ENCODE measurements at places on chromosomes 2 and 18.
A peak's percentile ranks its signal among the peaks of the same experiment; 100 is the strongest.

- no peak for DNase-seq
Measured at GRCh38 chr2:221724631-221725203, 152.6 kb upstream of the EPHA4 start.

DNA sequence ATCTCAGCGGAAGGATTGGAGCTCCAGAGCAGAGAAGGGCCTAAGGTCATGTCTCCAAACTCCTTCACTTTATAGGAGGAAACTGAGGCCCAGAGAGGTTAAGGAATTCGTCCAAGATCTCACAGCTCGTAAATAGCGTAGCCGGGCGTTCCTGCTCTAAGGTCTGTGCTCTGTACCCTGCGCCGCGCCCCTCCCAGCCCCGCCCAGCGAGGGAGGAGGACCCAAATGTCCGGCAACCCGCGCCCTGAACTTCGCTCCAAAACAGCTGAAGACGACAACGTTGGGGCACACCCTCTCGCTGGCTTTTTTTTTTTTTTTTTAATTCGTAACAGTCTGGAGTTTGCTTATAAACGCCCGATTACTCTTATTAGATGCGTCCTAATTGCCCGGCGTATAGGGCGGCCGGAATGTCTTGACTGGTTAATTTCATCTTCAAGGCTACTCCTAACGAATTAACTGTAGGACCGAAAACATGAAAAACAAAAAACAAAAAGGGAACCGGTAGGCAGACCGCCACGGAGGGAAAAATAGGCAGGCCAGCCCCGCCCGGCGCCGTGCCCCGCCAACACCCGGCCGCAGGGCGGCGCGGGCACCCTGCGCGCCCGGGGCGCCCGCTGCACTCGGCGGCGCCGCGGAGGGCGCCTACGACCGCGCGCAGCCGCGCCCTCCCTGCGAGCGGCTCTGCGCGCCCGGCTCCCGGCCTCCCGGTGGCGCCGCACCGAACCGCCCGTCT lies 928 bp upstream of the FOSL2 start:
- DNase-seq: peak; percentile 36

GRCh38 chr2:134074619-134075018 lies 179.3 kb upstream of the MGAT5 start:
- DNase-seq: no peak

DNA sequence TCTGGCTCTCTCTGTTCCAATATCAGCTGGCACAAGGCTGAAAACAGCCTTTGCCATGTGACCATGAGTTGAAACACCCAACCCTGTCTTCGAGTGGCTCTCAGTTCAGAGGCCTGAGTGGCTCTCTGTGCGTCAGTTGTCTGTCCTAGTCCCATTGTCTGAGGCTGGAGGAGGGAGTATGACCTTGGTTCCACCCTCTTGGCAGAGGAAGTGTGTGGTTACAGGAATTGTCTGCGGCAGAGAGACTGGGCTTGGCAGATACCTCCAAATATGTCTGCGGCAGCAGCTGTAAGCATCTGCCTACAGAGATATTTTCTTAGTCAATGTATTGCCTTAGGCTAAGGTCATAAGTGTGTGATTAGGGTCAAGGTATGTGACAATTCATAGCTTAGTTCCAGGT lies 32.6 kb downstream of the CNGA3 start:
- DNase-seq: no peak

GRCh38 chr2:217279556-217279955 lies 419.7 kb upstream of the TNP1 start:
- DNase-seq: no peak

GRCh38 chr2:41483982-41484857 lies 563.6 kb upstream of the PKDCC start:
- no peak for DNase-seq

DNA sequence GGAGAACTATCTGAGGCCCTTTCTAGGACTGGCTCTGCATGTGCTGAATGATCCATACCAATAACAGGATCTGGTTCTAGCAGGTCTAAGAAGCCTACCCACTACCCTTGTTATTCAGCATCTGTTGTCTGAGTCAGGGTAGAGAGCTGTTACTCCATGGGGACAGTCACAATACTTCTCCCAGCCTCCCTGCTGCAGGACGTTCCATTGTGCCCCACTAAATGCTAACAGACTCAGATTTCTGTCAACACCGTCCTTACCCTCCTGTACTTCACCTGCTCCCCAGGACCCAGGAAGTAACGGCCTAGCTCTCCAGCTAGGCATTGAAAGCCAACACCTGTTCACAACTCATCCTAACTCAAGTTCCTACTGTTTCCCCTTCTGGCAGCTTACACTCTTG lies 719.7 kb upstream of the ID2 start:
- no peak for DNase-seq

DNA sequence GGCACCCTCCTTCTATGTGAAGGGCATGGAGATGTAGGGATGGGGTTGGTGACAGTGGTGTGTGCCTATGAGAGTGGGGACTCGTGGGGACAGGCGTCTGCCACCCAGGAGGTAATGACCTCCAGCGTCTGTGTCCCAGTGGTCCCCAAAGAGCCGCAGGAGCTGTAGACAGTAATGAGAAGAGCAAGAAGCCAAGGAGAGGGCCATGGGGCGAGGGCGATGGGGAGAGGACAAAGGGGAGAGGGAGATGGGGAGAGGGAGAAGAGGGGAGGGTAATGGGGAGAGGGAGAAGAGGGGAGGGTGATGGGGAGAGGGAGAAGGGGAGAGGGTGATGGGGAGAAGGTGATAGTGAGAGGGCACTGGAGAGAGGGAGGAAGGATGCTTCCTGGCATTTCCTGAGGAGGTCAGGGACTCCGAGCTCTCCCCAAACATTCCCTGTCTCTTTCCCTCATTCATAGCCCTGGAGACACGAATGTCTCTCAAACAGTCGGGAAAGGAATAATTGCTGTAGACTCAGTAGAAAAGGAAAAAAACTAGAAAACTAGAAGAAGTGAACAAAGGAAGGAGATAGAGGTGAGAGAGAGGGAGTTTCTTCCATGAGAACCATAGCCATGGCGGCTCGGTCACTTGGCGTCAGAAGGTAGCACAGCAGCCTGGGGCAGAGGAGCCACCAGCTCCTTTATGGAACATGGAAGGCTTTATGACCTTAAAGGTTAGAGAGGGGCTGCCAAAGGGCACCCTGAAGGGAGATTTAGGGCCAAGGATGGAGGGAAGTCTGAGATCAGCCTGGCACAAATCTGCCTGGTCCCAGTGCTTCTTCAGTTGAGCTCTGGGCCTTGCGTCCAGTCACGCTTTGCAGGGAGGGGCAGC lies 39.5 kb downstream of the PSD4 start:
- no peak for DNase-seq

DNA sequence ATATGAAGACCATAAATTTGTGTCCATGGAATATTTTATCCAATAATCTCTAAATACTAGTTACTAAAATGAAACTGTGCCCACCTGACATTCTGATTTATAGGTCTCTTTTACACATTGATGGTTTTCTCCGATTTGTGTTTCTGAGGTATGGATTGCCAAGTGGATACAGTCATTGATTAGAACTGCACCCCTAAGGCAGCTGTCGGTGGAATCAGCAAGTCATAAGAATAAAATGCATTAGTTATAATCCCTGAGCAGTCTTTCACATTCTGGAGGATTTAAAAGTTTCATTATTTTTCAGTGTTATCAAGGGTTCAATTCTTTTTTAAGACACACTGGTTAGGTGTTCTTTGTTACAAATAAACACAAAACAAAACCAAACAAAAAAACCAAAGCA lies 6.0 kb downstream of the CAVIN2 start:
- DNase-seq: no peak

DNA sequence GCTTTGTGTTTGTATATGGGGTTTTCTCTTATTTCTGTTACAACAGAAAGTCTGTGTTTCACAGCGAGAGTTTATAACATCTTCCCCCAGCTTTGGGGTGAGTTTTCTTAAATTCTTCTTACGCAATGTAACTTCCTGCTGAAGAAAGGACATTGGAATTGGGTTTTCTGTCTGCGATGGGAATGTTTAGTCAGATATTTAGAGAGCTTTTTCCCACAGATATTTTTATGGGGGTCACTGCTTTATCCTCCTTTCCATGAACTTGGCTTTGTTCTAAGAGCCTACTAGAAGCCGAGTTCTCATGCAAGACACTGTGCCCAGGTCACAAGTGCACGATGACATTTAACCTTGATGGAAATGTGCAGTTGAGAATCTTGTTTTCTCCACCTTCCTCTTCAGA lies 22.1 kb downstream of the B3GNT2 start:
- no peak for DNase-seq

DNA sequence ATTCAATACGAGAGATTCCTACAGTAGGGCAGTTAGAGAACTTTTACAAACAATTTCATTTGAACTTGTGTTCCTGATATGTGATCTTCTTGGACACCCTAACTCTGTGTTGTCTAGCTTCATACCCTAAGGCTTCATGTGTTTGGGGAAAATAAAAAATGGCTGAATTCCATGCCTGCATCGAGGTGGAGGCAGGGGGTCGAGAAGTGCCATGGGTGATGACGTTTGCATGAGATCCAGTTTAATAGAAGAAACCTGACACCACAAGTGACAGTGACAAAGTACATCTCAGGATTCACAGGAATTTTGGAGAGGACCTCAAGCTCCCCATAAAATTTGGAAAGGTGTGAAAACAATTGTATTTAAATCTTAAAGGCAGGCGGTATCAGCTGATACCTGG lies 169.2 kb upstream of the NABP1 start:
- no peak for DNase-seq

GRCh38 chr18:33578518-33579348 lies 714 bp downstream of the ASXL3 start:
- DNase-seq: no peak

- no peak for DNase-seq
Measured at GRCh38 chr2:27653397-27653796, 10.0 kb downstream of the SUPT7L start.

GRCh38 chr18:22685788-22686187 lies 247.3 kb upstream of the RBBP8 start:
- no peak for DNase-seq

DNA sequence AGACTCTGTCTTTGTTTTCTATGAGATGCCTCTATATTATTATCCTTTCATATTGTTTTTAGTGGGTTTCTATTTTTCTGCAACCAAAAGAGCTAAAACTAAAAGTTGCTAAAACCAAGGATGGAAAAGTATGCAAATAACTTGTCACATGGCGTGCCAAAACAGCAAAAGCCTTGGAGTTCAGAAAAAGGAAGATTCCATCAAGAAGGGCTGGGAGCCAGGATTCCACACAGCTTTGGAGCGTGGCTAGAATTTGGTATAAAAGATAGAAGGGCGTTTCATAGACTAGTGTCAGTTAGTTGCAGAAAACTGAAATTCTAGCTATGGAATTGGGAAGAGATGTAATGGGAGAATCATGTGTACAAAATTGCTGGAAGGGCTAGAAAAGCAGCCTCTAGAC lies 4.1 kb downstream of the SCYGR1 start:
- DNase-seq: no peak

DNA sequence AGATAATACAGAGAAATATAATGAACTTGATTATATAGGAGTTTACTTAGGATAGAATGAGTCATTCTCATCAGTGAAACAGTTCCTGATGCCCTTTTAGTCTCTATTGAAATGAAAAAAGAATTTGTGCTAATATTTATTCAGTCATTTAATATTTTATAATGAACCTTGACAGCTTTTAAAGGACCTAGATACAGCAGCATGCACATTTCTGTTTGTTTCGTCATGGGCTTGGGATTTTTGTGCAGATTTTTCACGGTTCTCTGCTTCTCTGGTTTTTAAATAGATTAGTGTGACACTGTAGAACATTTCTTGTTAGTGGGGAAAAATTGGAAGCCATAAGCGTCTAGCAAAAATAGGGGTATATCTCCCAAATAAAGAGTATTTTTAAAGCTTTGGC lies 60.7 kb downstream of the NABP1 start:
- no peak for DNase-seq

DNA sequence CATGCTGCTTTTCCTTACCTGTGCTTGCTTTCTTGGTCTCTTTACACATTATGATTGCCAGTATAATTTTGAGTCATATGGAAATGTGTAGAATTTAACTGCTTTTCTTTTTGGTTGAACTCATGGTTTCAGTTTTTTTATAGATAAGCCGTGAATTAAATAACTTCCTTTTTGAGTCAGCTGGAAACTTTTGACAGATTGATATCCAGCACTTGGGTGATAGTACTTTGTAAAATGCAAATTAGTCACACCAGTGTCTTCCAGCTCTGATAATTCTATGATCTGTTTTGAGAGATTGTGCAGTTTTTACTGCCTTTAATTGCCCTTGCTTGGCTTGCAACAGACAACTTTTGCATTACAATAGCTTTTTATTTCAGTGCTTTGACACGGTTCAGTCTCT lies 86.4 kb downstream of the NCOA1 start:
- DNase-seq: no peak

DNA sequence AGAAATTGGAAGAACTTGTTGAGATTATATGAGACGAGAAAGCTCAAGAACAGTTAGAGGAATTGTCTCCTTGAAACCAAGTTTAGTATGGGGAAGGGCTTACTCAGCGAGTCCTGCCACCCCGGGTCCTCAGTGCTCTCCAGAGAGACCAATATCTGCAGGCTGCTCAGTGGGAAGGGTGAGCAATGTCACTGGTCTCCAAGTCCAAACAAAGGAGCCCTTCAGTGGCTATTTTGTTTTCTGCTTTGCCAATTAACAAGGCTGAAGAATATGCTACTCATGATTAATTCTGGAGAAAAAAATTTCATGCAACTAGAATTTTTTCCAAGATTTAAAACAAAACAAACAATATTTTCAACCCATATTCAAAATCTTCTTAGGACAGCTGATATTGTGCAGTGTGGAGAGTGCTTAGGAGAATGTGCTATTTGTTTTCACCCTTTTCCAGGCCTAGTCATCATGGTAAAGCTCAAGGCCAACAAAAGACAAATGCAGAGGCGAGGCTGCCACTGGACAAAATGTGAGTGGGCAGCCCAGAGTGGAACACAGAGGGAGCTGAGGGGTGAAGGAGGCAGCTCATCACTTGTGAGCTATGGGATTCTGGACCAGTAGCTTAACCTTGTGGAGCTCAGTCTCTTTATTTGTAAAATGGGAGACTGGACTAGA lies 83.8 kb upstream of the TMEM17 start:
- no peak for DNase-seq

GRCh38 chr2:76870011-76870410 lies 652.2 kb downstream of the LRRTM4 start:
- no peak for DNase-seq

GRCh38 chr2:137302957-137303356 lies 537.6 kb downstream of the THSD7B start:
- DNase-seq: no peak

DNA sequence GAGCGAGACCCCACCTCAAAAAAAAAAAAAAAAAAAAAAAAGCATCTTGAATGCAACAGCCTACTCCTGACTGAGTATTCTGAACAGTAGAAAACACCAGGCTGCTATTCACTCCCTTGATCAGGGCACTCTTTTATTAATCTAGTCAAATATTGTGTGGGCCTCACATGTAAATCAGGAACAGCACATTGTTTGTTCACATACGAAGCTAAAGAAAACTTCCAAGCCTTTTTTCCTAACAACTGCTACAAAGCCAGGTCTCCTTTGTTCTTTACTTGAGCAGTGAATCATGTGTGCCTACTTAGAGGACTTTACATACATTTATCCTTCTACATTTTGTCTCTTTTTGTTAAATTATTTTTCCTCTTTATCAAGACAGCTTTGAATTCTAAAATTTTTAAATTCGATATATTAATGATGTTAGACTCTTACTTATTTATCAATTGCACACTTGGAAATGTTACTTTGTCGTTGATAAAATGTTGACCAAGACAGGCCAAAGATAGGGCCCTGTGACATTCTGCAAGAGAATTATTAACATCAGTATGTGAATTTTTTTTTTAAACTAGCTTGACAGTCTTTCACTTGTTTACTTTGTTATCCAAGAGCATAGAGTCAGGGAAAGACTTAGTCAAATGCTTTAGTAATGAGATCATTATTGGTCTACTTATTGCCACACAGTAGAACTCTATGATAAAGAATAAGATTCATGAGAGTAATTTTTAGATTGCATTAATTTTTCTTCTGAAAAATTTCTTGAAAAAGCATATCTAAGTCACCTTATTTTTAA lies 13.2 kb downstream of the SPATS2L start:
- DNase-seq: no peak
